ENCODE measurements at places on chromosomes 1 and 21.

- DNase-seq = peak; percentile 84
Observed at GRCh38 chr1:53107570-53108322, 34.7 kb downstream of the SLC1A7 start.

GRCh38 chr1:40451238-40451585 is 936 bp downstream of the ZFP69B start:
- no peak for DNase-seq

GRCh38 chr1:165173409-165173808 is 183.1 kb downstream of the LMX1A start:
- DNase-seq = no peak

GRCh38 chr1:64663668-64664067 is 81.2 kb upstream of the RAVER2 start:
- no peak for DNase-seq

DNA sequence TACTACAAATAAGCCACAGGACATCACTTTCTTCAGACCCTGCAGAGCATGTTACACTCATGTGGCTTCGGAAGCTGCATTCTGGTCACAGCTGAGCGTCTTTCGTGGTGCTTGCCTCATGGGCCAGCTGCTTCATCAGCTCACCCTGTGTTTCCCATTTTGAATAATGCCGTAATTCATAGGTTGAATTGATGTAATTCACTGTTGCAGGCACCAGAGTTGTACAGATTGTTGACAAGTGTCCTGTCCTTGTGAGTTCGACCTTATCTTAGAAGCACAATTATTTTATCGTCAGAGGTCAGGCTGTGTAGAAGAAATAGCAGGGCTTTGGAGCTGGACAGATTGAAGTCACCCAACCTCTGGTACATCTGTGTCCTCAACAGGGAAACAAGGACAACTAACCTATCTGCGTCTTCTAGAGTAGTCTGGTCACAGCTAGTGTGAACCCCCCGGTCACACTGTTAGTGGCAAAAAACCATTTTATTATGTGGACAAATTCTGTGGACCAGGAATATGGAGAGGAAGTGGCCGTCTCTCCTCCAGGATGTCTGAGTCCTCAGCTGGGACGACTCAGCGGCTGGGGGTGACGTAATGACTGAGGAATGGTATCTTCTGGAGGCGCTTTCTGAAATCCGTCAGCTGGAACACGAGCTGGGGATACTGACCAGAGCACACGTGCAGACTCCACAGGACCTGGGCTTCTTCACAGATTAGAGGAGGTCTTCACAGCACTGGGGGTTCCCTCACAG is 17.8 kb downstream of the PKNOX1 start:
- DNase-seq = peak; percentile 91

DNA sequence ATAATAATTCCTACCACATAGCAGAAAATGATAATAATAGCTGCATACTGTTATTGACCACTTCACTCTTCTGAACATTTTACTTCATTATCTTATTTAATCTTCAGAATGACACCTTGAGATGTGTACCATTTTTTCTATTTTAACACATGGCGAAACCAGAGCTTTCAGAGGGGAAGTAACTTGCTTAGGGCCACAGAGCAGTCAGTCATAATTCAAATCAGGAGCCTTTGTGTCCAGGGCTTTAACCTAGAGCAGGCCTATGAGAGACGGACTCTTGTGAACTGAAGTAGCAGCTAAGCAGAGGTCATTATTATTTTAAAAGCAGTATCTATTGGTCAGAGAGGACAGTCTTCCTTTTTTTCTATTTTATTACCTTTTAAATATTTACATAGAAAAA is 114.0 kb downstream of the ROR1 start:
- no peak for DNase-seq

- DNase-seq = no peak
Observed at GRCh38 chr1:191643060-191643459, 515.2 kb upstream of the RGS18 start.

GRCh38 chr1:30332116-30333094 is 391.0 kb downstream of the MATN1 start:
- DNase-seq = no peak

DNA sequence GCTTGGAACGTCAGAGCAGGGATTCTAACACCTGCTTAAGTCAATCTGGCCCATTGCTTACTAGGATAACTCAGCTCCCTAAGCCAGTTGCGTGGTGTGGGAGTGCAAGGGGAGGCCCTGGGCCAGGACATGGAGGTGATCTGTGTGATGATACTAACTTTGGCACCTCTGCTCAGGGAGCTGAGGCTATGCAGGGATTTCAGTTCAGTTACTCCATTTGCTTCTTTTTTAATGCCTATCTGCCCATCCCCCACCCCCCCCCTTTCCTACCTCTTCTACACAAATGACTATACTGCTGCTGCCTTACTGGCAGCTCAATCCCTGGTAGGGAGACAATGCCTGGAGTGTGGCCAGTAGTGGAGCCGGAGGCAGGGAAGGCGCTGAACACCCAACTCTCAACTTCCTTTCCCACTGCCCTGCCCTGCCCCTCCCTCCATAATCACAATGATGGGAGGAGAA is 19.5 kb downstream of the INKA2 start:
- no peak for DNase-seq

DNA sequence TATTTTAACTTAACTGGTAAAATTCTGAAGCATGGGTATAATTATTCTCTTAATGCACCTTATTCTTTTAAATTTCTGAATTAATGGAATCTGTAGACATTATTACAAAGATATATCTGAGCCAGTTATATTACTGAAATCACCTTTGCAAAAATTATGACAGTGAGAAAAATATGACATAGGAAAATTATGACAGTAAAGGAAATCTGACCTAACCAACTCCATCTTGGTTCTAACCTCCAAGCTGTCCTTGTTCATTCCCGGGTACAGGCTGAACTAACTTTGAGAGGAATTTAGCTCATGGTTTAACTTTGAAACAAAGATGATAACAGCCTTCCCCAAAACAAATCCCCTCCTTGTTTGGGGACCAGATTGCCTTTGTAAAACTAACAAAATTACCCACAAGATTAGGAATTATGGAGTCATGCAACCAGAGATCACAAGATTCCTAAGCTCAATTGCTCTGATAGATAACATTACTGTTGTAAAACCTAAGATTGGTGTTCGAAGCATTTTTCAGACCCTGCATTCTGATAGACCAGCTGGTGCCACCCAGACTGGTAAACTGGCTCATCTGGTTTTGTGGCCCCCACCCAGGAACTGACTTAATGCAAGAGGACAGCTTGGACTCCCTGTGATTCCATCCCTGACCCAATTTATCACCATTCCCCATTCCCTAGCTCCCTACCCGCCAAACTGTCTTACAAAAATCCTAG is 9.4 kb upstream of the CD55 start:
- no peak for DNase-seq

DNA sequence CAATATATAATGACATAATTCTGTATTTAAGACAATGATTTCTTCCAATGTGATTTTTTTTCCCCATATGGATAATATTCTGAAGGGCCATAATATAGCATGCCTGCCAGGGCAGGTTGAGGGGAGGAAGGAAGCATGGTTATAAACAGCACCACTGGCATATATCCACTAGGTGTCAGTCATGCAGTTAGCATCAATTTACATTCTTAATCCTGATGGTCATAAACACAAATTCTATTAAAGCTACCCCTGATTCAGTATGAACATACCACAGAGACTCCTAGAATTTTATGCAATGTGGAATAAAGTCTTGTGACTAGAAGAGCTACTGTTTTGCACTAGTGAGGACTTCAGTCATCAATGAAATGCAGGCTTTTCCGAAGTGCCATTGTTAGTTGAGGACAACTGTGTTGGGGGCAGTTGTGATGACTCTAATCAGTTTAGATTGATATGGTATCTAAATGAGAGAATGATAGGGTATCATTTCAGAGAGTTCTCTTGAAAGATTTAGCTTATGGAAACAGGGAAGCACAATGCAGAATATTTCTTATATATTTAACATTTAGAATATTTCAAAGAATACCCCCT is 342.7 kb upstream of the NR5A2 start:
- DNase-seq = peak; percentile 30

GRCh38 chr1:24162201-24162600 is 19.3 kb upstream of the IL22RA1 start:
- no peak for DNase-seq

GRCh38 chr1:59967141-59967697 is 40.6 kb upstream of the CYP2J2 start:
- DNase-seq = no peak

DNA sequence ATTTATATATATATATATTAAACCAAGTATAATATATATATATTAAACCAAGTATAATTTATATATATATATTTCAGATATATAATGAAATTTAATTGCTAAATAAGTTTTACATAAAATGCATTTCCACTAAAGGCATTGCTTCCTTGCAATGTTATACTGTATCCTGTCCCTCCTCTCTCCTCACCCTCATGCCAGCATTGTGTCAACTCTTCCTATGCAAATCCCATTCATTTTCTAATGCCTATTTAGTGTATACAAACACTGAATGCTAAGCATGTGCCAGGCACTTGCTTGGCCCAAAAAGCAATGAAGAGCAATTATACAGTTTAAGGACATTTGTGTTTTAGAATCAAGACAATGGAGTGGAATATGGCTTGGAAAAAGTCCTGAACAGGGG is 71.7 kb upstream of the PRMT6 start:
- no peak for DNase-seq

GRCh38 chr21:37496972-37497371 is 130.4 kb downstream of the DYRK1A start:
- no peak for DNase-seq

GRCh38 chr1:205660361-205660760 is 19.9 kb downstream of the SLC45A3 start:
- DNase-seq = no peak

GRCh38 chr1:168098534-168099320 is 38.0 kb downstream of the GPR161 start:
- DNase-seq = no peak

DNA sequence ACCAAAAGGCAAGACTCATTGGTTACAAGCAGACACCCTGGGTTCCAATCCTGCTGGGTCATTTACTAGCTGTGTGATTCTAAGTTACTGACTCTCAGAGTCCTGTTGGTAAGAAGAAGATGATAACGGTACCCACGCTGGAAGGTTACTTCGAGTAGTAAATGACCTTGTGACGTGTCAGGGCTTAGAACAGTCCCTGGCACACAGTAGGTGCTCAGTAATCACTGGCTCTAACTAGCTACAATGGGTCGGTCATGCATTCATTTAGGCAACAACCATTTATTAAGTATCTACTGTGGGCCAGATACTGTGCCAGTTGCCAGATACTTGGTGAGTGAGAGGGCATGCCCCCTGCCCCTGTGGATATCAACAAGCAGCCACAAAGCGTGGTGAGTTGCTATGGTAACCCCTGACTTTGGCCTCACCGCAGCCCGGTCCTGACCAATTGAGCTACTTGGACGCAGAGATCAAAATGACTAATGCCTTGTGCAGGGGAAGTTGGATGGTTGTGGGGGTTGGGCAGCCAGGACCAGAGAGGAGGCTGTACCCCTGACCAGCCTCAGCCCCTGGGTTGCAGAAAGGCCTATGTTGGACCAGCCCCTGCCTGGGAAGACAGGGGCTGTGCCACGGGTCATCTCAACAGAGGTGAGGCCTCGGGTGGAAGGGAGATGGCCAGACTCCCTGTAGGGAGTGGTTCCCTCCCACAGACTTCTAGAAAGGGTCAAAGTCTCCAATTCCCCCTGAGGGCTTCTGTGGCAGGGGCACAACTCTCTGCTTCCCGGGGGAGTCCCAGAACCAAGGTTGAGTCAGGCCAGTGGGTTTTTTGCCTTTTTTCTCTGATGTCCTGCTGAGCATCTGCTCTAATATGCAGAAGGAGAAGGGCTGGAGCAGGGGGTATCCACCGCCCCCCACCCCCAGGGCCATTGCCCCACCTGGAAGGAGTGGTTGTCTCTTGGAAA is 16.0 kb downstream of the DHRS3 start:
- no peak for DNase-seq

DNA sequence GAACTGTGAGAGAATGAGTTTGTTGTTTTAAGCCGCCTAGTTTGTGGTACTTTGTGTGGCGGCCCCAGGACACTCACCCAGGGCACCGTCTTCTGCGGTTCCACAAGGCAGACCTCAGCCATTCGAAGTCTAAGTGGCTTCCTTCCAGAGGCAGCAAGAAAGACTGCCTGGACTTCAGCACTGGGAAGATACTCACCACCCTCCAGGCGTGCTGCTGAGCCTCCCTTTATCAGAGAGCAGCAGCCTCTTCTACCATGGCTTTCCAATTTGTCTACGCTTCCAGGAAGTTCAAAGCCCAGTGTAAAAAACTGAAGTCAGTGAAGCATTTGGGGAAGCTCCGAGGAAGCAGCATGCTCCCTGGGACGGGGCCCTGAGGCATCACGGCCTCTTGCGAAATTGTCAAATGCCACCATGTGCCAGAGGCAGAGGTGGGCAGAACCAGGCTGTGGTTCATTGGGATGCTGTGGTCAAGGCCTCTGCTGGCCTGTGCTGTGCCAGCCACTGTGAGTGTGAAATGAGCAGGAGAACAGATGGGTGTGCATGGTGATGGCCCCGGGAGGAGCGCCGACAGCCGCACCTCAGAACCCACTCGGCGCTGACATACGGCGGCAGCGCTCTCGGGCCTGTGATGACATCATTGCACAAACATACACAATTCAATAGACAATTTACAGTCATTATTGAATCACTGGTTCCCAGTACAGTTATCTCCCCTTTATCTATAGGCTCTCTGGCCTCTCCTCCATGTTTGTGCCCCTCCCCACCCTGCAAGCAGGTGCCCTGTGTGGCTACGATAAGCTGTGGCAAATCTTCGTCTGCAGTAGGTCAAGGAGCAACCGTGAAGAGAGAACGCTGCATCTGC is 110.4 kb downstream of the PDE9A start:
- no peak for DNase-seq

DNA sequence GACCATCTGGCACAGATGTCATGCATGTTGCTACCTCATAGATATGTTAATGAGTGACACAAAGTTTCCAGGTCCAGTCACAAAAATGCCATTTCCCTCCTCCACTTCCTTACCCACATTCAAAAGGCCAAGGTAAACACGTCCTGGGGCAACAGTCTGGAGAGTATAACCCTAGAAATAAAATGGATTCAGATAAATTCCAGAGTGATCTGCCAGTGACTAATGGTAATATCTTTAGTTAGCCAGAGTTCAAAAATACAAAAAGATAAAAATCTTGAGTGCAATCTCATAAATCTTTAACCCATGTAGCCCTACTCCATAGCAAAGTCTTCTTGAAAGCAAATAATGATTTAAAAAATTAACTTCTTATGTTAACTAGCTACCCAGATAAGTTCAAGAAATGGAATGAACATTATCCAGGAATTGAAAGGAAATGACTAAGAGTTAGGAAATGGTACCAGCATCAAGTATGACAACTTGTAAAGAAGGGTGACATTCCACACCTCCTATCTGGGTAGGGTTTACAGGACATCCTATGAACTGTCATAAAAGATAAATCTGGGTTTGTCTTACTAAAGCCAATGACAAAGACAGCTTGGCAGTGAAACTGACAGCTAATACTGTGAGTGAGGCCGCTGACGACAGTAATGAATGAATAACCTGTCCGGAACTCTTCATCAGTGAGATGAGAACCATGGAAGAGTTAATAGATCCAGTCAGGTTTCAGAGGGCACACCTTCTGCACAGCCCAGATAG is 18.1 kb downstream of the RGS2 start:
- DNase-seq = no peak

GRCh38 chr1:26833432-26834405 is 7.2 kb downstream of the ZDHHC18 start:
- DNase-seq = no peak

- peak; percentile 74 for DNase-seq
Observed at GRCh38 chr1:235999259-235999925, 65.5 kb downstream of the NID1 start.
